Neural progenitor cell (in vitro differentiated cells): ENCODE measurements at places on chromosomes 4 and X. TPM values are rescaled to one million over a fixed set of nuclear protein-coding genes. Genes with fewer than 3 reads are reported as not detected.

- DNase-seq: peak; percentile 67
Measured at GRCh38 chr4:133151341-133151690, 2.2 kb downstream of the PCDH10 start.

The UBE2K gene
- total RNA-seq: 36.6 and 61.8 TPM in 2 replicates

GRCh38 chr4:65302145-65302544, 368.1 kb downstream of the EPHA5 start:
- DNase-seq: no peak

The EPHA5 gene
- total RNA-seq: not detected in 2 replicates

- DNase-seq: no peak
Measured at GRCh38 chrX:40087425-40088298, 10.1 kb downstream of the BCOR start.

DNA sequence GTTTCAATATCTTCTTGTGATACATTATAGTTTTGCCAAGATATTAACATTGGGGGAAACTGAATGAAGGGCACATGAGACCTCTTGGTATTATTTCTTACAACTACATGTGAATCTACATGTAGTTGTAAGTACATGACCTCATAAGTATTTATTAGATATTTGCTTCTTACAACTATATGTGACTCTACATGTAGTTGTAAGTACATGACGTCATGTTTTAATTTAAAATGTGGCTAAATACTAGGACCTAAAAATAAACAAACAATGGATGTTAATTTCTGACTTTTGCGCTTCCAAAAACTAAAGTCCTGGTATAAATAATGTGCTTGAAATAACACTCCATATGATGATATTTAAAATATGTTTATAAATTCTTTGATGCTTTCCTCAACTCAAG, 190.2 kb downstream of the CBLL2 start:
- no peak for DNase-seq

The BGN gene
- total RNA-seq: 0.37 TPM in 1 of 2 replicates, not detected in the other

- DNase-seq: no peak
Measured at GRCh38 chrX:149630681-149631233, 835 bp downstream of the TMEM185A start.

DNA sequence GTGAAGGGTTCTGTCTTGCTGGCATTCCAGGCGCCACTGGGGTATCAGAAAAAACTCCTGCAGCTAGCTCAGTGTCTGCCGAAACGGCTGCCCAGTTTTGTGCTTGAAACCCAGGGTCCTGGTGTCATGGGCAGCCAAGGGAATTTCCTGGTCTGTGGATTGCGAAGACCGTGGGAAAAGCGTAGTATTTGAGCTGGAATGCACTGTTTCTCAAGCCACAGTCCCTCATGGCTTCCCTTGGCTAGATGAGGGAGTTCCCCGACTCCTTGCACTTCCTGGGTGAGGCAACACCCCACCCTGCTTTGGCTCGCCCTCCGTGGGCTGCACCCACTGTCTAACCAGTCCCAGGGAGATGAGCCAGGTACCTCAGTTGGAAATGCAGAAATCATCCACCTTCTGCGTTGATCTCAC, 40.1 kb downstream of the NOP14 start:
- no peak for DNase-seq

DNA sequence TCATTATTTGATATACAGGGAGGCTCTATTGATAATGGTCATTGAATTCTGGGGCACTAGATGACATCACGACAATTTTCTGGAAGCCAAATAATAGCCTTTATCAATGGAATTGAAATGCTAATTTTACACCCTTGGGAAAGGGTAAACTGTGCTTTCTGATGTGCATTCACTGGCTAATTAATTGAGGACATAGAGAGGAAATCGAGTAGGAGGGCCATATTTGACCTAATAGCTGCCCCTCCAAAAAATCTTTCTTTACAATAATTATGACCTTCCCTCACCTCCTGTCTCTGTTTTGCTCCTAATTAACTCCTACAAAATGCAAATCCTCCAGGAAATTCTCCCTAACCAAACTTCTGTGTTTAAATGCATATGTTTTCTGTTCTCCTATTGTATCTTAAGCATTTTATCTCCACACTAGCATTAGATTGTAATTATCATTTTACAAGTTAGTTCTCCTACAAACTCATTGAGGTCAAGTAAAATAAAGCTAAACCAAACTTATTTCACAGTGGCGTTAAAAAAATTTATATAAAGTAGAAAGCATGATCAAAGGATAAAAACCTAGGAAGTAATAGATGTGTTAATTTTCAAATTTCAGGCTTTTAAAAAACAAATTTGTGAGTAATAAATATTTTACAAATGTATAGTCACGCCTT, 1414.0 kb upstream of the AGA start:
- no peak for DNase-seq

GRCh38 chr4:38132107-38132673, 172.0 kb downstream of the PTTG2 start:
- DNase-seq: peak; percentile 78
